Stimulated activated CD8-positive, alpha-beta memory T cell treated with anti-CD3 and anti-CD28 coated beads, Interleukin-15, amount 100 ng/mL, for 1 hour (primary cell): ENCODE measurements at places on chromosomes 7 and 10.

GRCh38 chr7:84729284-84729683, 457.6 kb downstream of the SEMA3D start:
- DNase-seq: no peak

DNA sequence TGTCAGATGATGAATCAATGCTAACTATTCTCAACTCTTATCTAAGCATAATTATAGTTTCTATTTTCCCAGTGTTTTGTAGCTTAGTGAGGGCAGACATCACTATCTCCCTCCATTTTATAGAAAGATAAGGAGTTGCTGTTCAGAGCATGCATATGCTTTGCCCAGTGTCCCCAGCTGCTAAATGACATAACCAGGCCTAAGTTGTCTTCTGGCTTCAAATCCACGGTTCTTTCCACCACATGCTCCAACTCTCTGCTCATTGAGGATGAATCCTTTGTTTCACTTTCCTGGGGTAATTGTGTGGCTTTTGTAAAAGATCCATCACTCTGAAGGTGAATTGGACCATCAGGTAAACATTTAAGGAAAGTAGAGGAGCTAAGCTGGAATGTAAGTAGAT, 134.0 kb downstream of the SNX10 start:
- DNase-seq: no peak

DNA sequence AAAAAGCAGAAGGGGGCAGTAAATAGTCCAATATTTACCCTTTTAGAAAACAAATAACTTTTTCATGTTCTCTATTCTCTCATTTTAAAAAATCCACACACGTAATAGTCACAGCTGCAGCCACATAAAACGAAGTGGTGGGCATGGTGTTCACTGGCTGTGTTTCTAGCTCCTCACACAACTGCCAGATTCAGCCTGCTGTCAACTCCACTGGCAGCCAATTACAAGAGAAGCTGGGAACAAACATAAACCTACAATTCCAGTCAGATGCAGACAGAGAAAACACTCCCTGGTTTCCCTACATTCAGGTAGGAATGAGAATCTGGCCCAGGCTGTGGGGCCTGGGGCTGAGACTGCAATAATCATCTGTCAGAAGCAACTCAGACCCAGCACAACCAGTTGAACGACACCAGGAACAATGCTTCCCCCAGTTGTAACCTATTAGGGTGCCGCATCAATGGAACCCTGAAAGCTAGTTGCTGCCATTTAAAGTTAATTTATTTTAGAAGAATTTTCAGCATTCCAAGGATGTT, 29.1 kb downstream of the ERCC6 start:
- no peak for DNase-seq

DNA sequence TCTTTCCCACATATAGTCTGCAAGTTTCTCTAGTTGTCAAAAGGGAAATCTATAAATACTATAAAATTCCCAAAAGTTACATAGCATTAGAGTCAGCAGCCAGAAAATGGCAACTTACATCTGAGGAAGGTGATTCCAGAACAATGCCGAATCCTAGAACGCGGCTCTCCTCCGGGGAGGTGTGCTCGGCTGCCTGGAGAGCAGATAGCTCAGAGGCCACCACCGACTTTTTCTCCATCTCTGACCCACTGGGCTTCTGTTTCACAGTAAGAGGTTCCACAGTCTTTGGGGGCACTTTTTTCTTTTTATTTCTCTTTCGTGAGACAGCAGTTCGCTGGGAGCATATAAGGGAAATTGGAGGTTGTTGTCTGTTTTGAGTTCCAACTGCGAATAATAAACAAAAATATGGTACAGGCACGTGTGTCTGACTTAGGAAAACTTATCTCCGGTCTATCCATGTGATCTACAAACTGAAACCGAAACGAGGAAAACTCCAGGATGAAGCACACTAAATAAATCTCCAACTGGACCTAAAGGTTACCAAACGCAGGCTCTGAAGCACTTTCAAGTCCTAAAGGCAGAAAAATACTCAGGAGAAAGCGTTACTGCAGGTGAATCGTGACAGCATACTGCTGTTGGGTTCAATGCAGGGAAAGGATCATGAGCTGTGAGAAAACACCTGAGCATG, 36.2 kb downstream of the BEND7 start:
- DNase-seq: no peak

GRCh38 chr10:17703706-17704105, 48.3 kb upstream of the TMEM236 start:
- no peak for DNase-seq

DNA sequence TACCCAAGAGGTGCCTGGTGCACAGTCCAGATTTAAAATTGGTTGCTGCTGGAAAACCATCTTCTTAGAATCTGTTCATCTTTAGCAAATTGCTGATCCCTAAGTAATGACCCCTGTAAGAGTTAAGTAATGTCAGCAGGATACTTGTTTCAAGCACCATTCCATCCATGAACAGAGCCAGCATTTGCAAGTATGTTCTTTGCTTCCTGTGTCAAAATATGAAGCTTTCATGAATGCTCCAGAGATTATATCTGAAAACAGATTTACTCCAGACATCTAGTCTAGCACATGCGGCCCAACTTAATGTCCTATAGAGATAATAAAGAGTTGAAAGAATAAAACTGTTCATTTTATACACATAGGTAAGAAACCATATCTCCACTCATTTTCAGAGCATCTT, 98.7 kb upstream of the ZNF438 start:
- no peak for DNase-seq

- DNase-seq: no peak
Observed at GRCh38 chr7:1931951-1932270, 261.8 kb downstream of the ELFN1 start.

DNA sequence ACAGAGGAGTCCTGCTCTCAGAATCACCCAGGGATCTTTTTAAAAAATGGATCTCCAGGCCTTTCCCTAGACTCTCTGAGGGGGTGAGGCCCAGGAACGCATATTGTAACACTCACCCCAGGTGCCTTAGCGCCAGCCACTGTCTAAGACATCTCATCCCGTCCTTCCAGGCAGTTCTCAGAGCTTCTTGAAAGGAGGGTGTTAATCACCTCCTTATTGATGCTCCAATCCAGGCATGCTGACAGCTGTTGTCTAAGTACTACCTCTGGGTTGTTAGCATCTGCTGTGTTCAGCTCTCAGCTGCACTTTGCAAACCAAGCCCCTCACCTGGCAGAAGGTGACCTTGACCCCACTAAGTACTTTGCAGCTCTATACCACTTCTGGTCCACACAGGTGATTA, 36.0 kb downstream of the KIAA1549 start:
- no peak for DNase-seq

- no peak for DNase-seq
Observed at GRCh38 chr10:117007080-117007479, 2.1 kb upstream of the SHTN1 start.

DNA sequence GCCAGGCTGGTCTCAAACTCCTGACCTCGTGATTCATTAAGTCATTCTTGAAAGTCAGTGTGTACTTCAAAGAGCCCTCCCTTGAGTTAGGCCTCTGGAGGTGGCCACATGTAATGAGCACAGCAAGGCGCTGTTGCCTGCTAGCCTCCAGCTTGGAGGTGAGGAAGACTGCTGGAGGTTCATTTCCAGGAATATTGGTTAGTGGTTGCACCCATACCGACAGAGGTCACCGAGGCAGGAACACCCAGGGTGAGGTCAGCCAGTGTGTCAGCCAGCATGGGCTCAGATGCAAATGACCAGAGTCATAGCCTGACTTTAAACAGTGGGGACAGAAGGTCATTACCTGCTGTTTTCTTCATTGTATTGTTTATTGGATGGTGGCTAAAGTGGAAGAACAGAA, 85.0 kb downstream of the PLPP4 start:
- DNase-seq: no peak

DNA sequence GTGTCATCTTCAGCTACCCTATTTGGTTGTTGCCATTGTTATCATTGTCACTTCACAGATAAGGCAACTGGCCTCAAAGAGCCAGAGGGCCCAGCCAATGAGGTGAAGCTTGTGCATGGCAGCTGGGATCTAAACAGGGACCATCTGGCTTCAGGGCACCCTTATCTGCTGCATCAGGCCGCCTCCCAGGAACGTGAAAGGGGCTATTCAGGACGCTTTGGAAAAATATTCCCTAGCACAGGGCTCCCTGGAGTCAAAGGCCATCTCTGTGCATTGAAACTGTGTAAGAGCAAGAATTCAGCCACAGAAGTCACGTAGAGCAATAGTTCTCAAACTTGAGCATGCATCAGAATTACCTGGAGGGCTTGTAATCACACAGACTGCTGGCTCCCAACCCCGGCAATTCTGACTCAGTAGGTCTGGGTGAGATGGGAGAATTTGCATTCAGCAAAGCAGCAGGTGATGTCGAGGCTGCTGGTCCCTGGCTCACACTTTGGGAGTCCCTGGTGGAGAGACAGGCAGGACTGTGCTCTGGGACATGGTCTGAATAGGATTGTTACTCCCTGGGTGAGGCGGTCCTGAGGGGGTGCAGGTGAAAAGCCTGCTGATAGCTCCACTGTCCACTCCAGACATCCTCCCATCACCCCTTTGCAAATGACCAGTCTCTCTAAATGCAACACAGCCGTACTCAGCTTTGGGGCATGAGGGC, 21.5 kb upstream of the PLEKHA1 start:
- DNase-seq: no peak

GRCh38 chr7:117901089-117901797, 28.0 kb upstream of the CTTNBP2 start:
- DNase-seq: no peak

DNA sequence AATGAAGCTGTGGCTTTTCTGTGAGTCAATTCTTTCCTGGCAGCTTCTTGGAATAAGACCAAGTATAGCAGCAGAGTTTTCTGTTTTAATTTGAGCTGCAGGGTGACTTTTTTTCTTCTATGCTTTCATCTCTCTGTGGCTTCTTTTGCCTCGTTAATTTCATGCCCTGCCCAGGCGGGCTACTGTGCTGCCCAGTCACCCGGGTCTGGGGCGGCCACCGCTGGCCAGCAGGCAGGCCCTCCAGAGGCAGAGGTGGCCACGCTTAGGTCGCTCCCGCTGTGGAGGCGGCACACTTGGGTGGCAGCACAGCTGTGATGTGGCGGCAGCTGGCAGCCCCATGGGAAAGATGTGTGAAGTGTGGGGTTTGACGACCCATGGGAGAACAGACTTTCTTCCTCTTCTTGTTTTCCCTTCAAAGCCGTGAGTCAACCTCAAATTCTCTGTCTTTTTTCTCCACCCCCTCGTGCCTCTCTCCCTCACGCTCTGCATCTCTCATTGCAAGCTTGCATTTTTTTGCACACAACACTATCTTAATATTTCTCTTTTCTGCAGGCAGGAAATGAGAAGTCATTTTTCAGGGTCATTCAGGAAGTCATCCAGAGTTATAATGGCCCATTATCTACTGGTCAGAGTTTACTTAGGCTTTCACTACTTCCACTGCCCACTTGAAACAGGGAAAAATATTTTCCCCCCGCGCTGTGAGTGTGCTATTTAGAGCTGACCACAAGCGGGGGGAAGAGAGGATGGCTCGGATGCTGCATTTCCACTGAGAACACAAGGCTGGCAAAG, 67.8 kb downstream of the EGFR start:
- no peak for DNase-seq

GRCh38 chr7:22842383-22842941, 19.8 kb upstream of the TOMM7 start:
- no peak for DNase-seq

DNA sequence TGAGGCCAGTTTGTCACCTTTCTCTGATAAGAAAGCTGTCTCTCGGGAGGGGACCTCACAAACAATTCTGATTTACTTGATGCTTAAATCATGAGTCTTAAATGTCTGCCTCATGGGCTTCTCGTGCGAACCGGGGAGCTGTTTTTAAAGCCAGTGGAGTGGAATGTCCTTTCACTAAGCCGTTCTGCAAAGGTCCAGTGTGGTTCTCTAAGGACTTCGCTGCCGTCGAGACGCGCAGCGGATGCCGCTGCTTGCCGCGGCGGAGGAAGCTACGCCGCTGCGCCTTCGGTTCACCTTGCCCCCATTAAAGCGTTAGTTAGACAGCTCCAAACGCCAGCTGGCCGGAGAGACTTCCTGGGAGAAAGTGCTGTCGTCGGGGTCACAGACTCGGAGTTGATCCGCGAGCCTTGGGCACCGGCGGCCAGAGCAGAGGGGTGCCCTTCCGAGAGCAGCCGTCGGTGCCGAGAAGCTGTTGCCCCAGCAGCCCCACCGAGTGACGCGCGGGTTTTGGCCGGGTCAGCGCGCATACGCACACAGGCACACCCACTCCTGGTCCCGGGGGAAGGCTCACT, 1.3 kb upstream of the HMX3 start:
- no peak for DNase-seq

DNA sequence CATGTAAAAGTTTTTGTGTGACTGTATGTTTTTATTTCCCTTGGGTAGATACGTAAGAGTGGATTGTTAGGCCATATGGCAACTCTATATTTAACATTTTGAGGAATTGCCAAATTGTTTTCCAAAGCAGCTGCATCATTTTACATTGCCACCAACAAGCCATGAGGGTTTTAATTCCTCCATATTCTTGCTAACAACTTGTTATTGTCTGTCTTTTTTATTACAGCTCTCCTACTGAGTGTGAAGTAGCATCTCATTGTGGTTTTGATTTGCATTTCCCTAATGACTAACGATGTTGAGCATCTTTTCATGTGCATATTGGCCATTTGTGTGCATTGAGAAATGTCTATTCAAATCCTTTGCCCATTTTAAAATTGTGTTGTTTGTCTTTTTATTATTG, 94.9 kb downstream of the CARD11 start:
- no peak for DNase-seq

DNA sequence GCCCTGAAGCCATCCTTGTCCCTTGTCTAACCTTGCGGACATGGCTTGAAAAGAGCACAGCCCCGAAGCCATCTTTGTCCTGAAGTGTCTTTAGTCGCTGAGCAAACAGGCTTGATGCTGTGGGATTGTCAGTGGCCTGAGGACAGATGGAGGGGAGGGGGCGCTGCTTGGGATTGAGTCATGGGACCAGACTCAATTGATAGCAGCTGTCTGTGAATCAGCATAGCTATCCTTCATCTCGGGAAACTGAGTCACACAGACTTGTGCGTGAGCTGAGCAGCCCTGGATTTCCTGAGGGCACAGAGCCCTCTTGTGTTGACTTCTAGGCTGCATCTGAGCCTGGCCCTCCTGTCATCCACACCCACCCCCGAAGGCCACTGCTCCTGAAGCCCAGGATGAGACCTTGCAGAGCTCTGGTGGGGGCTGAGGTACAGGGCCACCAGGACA, 14.4 kb downstream of the MYO1G start:
- DNase-seq: no peak

DNA sequence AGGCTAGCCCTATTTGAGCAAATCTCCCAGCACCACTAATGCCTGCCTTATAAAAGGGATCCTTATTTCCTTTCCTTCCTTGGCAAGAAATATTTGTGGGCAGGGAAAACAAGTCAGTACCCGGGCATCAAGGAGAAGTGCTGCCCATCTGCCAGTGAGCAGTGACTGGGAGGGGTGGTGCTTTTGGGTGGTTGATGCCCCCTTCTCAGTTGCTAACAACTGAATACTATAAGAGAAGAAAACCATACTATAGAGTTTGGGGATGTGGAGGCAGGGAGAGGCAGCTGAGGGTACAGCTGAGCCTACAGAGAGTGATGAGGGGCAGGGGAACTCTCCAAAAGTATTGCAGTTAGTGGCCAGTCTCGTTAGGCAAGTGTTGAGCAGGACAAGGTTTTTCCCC, 39.3 kb downstream of the OGDH start:
- no peak for DNase-seq

GRCh38 chr10:89337484-89337883, 9.7 kb downstream of the IFIT3 start:
- DNase-seq: no peak

- DNase-seq: no peak
Observed at GRCh38 chr10:105834261-105835059, 1193.4 kb downstream of the SORCS3 start.

GRCh38 chr7:94877731-94878670, 29.4 kb upstream of the PPP1R9A start:
- no peak for DNase-seq

GRCh38 chr10:22042557-22043326, 39.2 kb upstream of the DNAJC1 start:
- DNase-seq: no peak
